ENCODE measurements at places on chromosomes 3 and 15. TPM values are rescaled to one million over a fixed set of nuclear protein-coding genes. Genes with fewer than 3 reads are reported as not detected.
A peak's percentile ranks its signal among the peaks of the same experiment; 100 is the strongest.

- DNase-seq = no peak
Measured at GRCh38 chr3:112984485-112984884, 6.3 kb upstream of the GTPBP8 start.

TMEM158 gene
- not detected for total RNA-seq

CHCHD6 gene
- total RNA-seq = 9.9 TPM

DNA sequence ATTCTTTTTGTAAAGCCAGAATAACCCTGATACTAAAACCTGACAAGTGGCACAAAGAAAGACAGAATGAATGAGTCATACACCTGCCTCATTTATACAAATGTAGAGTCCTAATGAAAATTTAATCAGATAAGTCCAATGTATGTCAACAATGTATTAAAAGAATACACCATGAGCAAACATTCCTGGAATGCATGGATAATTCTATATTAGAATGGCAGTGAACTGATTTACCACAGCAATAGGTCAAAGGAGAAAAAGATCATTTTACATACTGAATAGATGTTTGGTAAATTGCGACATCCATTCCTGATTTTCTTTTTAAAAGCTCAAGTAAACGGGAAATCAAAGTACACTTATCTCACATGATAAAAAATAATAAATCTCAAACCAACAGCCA, 11.2 kb upstream of the LOXL1 start:
- DNase-seq = no peak

- peak; percentile 65 for DNase-seq
Measured at GRCh38 chr15:38611228-38611627, 46.6 kb upstream of the RASGRP1 start.

DNA sequence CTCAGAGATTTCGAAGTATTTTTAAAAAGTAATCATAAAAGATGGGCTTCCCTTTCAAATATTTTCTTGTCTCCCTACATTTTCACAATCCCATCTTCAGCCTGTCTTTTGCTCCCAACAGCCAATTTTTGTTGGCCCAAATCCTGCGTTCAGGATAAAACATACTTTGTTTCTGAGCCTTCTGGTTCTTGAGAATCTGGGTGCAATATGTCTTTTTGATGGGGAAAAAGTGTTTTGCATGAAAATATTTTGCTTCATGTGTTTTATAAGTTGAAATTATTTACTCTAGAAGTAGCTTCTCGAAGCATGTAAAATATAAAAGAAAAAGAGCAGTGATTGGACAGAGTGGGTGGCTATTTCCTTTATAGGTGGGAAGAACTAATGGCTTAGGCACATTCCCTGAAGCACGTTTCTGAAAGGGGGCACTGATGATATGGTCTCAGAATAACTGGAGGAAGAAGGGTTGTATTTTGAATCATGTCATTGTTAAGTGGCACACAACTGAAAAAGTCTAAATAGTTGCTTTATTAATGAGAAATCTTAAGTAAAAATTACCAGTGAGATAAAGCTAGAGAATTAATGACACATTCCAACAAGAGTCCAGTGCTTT, 3.9 kb downstream of the UNC13C start:
- DNase-seq = no peak

GRAMD1C gene
- 1.4 TPM for total RNA-seq

DGKG gene
- 0.42 TPM for total RNA-seq

DNA sequence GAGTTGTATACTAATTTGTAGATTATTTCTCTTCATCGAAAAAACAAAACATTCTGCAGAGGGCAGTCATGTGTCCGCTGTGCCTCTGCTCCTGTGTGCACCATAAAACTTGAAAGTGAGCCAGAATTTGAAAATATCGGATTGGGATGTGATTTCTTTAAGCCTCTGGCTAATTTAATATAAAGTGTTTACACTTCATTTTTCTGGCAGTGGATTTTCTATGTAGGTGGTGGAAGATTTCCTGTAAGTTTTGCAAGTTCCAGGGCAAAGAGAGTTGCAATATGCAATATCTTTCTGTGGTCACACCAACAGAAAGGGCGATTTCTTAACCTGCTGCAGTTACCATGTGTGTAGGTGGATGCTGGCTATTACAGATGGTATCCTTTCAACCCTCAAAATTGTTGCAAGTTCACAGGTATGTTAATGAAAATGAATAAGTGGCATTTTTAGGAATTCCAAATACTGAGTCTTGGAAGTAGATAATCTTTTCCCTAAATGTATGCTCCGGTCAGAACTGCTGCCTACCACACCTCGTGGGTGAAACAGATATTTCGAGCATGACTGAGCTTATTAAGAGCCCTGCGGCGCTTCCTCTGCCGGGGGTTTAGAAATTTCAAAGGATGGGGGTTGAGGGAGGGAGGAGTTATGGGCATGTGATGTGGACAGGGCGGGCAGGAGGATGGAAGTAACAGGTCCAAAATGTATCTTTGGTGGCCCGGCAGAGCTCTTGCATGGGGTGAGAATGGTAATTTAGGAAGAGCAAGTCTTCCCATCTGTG, 134.0 kb downstream of the PGPEP1L start:
- no peak for DNase-seq

REC114 gene
- not detected for total RNA-seq

DNA sequence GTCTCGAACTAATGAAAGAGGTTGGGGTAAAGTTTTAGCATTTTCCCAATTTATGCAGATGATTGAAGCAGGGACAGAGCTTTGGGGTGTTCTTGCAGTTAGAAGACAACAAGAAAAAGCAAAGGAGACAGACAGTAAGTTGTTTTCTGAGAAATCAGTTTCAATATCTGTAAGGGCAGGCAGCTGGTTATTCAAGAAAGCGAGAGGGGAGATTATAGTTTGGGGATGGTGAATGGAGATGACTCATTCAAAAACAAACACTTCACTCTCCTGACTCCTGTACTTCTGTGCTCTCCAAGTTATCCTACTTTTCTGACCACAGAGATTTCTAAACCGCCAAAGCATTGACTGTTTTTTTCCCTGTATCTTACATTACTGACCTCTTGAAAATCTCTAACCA, 352.0 kb downstream of the GAP43 start:
- no peak for DNase-seq

GRCh38 chr15:65638681-65639089, 16.9 kb downstream of the SLC24A1 start:
- DNase-seq = peak; percentile 54

GRCh38 chr15:84821501-84822021, 4.4 kb downstream of the ALPK3 start:
- DNase-seq = no peak

Data from activated T-cell treated with anti-CD3 and anti-CD28 coated beads, Interleukin-2, amount 50 U/mL, for 72 hours (primary cell).